ENCODE measurements at places on chromosomes 1 and 21.

- no peak for DNase-seq
Observed at GRCh38 chr1:36300526-36300925, 5.6 kb upstream of the SH3D21 start.

DNA sequence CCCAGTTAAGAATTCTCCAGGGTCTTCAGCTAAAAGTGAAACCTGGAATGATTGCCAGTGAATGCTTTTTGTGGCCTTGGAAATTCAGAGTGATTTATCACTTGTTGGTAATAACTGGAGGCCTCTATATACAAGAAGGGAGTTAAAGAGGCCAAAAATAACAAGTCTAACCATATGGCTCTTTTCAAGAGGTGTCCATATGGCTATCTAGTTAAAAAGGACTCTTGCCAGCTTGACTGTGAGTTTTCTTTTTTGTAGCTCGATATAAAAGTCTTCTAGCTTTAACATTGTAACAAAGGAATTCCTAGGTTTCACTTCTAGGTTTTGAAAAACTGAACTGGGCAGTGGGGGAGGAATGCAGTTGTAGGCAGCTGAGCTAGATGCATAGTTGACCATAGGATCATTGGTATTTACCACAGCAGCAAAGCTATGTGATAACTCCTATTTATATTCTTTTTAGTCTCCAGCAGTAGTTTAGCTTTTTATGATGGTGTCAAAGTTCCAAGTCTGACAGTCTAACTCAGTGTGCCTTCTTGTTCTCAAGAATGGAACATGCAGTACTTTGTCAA lies 44.4 kb downstream of the CACHD1 start:
- no peak for DNase-seq

GRCh38 chr1:119321666-119322419 lies 46.7 kb upstream of the HAO2 start:
- DNase-seq: no peak

- DNase-seq: no peak
Observed at GRCh38 chr1:234863551-234863971, 253.6 kb upstream of the IRF2BP2 start.

- no peak for DNase-seq
Observed at GRCh38 chr1:42944246-42944928, 14.3 kb downstream of the SLC2A1 start.

- DNase-seq: no peak
Observed at GRCh38 chr1:230285351-230285750, 140.8 kb downstream of the PGBD5 start.

DNA sequence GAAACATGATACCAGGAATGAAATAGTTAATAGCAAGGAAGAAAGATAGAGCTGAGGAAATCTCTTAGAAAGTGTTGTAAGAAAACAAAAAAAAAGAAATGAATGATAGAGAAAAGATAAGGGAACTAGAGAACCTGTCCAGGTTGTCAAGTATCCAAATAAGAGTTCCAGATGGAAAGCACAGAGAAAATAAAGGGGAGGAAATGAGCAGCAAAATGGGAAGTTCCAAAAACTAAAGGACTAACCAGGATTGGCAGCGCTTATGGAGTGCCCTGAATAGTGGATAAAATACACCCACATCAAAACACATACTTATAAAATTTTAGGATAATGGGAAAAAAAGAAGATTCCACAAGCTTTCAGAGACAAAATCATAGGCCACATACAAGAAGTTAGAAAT lies 55.2 kb downstream of the ARHGAP29 start:
- DNase-seq: no peak

DNA sequence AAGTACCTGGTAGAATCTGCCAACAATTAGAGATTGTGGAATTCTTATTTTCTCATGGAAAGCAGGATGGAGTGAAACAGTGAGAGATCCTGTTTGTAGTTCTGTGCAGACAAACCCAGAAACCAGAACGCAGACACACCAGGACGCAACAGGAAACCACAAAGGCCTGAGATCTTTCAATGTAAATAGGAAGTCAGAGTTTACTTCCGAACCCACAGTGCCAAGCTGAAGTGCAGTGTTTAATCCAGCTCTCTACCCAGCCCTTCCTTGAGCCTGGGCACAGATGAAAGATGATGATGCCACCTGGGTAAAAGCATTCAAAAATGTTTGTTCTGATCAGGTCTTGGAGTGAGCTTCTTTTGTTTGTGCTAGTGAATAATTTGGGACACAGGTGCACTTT lies 244.2 kb upstream of the HOOK1 start:
- no peak for DNase-seq

- no peak for DNase-seq
Observed at GRCh38 chr1:51699391-51699790, 82.5 kb downstream of the OSBPL9 start.

DNA sequence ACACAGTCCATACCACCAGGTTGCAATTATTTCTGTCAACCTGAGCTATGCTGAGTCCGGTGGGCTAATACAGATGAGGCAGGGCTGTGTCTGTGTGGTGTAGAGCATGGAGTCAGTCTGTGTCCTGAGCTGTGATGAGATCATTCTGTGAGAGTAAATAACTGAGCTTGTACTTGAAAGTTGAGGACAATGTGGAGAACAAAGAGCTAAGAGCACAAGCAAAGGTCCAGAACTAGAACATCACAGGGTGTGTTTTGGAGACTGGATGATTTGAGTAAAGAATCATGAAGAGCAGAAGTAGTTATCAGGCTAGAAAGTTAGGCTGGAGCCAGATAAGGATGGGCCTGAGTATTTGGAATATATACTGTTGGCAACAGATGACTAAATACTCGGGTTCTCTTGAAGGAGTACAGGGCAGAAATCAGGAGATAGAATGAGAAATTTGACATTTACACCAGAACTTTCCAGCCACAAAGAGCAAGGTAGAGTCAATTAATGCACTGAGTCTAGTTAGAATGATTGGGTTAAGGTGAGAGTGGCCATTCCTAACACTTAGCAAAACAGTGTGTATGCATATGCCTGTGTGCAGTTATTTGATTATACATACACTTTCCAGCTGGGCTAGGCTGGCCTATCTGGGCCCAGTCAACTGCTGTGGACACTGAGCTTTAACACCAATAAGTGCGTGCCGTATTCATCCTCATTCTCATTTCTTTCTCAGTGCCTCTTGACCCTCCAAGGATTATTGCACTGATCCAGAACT lies 48.8 kb downstream of the LEPR start:
- no peak for DNase-seq

- DNase-seq: no peak
Observed at GRCh38 chr1:164590592-164590991, 31.6 kb downstream of the PBX1 start.

GRCh38 chr21:37579356-37579755 lies 212.8 kb downstream of the DYRK1A start:
- DNase-seq: no peak

GRCh38 chr1:15417059-15417934 lies 7.6 kb downstream of the EFHD2 start:
- DNase-seq: peak; percentile 37

GRCh38 chr1:113279776-113280391 lies 110.4 kb upstream of the MAGI3 start:
- DNase-seq: no peak

DNA sequence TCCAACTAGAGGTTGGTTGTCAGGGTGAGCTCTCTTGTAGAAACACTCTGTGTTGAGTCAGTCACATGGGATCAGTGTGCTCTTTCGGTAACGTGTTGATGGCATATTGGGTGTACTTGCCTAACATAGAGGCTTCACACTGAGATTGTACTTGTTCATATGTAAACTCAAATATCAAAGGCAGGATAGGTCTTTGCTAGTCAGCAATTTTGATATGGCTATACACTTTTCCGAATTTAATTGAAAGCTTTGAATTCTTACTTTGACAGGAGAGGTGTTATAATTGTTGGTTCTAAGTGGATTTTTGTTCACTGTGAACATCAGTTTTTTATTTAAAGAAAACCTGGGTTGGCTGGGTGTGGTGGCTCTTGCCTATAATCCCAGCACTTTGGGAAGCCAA lies 16.4 kb upstream of the TGFB2 start:
- DNase-seq: no peak

DNA sequence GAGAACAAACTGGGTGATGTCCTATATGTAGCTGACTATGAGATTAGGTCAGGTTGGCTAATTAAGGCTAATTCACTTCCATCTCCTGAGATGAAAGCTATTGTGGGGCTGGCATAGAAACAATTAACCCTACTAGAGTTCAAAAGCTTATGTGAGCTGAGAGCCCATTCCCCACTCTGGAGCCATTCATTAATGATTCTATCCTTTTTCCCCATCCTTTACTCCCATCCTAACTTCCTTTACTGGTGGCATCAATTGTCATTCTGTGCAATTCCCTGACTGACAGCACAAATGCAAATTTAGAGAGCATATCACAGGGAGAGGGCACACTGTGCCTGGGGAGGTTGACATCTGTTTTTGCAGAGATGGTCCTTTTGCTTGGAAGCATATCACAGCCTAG lies 103.9 kb downstream of the URB2 start:
- DNase-seq: no peak

GRCh38 chr1:87212431-87213134 lies 116.1 kb upstream of the LMO4 start:
- no peak for DNase-seq

- no peak for DNase-seq
Observed at GRCh38 chr1:53998223-53998622, 19.8 kb downstream of the LDLRAD1 start.

- peak; percentile 42 for DNase-seq
Observed at GRCh38 chr1:28056129-28056925, 32.1 kb downstream of the EYA3 start.

DNA sequence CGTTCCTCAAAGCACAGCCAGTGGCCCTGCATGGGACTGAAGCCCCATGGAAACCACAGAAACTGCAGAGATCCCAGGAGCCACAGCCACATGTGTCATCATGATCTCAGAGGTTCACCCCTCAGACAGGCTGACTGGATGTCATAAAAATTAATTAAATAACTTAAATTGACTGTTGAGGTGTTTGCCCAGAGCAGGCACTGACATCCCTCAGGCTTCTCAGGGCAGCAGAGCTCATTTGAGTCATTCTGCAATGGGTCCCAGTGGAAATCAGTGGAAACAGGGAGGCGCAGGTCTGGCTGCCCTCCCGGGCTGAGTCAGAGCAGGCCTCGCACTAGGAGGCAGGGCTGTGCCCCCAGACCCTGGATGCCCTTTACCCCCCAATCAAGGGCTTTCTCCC lies 135.1 kb downstream of the CDC7 start:
- no peak for DNase-seq

- DNase-seq: no peak
Observed at GRCh38 chr1:28249866-28250295, 9.4 kb upstream of the SESN2 start.

- no peak for DNase-seq
Observed at GRCh38 chr1:90274376-90274775, 279.5 kb downstream of the ZNF326 start.

GRCh38 chr21:45593162-45594022 lies 50.1 kb upstream of the PCBP3 start:
- DNase-seq: no peak

GRCh38 chr1:152044386-152044785 lies 7.6 kb upstream of the S100A11 start:
- no peak for DNase-seq

- DNase-seq: no peak
Observed at GRCh38 chr1:39001516-39002421, 10.7 kb downstream of the AKIRIN1 start.

- DNase-seq: no peak
Observed at GRCh38 chr1:245353411-245353810, 198.6 kb downstream of the KIF26B start.

GRCh38 chr1:27299385-27300271 lies 22.3 kb upstream of the TMEM222 start:
- no peak for DNase-seq

DNA sequence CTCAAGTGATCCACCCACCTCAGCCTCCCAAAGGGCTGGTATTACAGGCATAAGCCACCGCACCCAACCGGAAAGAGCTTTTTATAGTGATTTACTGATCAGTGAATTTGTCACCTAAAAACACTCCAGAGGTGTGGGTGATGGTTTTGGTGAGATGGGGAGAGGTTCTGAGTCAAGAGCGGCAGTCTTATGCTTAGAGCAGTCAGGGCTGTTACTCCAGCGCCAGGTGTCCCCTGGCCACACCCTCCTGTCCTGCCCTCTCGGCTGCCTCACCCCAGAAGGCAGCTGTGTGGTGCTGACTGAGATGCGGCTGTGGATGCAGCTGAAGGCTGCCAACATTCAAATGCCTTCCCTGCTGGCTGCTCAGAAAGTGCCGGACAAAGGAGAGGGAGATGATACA lies 94.5 kb upstream of the LPGAT1 start:
- no peak for DNase-seq

DNA sequence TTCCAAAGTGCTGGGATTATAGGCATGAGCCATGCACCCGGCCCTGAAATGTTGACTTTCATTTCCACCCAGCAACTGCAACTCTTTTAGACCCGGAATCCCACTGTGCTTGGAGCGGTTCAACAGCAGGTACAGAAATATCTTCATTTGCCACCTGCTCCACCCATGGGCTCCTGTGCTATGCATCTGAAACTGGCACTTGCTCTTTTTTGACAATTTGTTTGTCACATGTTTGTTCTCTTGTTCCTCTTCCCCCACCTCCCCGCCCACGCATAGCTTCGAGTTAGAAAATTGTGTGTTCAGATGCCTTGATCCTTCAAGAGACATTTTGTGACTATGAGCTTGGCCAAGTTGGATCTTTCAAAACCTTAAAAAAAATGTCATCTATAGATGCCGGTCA lies 2.4 kb upstream of the IFNLR1 start:
- no peak for DNase-seq

DNA sequence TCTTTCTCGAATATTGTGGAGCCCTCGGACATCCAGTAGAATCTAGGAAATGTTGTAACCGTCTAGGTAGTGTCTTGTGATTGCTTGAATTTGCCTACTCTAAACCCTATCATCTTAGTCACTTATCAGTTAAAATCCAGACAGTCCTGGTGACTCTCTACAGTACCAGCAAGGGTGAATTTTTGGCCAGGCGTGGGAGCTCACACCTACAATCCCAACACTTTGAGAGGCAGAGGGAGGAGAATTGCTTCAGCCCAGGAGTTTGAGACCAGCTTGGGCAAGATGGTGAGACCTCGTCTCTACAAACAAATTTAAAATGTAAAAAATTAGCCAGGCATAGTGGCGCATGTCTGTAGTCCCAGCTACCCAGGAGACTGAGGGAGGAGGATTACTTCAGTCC lies 230.9 kb downstream of the CHRM3 start:
- no peak for DNase-seq

All from stimulated activated CD8-positive, alpha-beta memory T cell treated with anti-CD3 and anti-CD28 coated beads, Interleukin-4, amount 100 ng/mL, for 1 hour (primary cell).